RCC 7860 (cell line): ENCODE measurements at places on chromosomes 5 and 9.

- peak; percentile 75 for DNase-seq
Observed at GRCh38 chr5:89437450-89438435, 554.8 kb upstream of the MEF2C start.

DNA sequence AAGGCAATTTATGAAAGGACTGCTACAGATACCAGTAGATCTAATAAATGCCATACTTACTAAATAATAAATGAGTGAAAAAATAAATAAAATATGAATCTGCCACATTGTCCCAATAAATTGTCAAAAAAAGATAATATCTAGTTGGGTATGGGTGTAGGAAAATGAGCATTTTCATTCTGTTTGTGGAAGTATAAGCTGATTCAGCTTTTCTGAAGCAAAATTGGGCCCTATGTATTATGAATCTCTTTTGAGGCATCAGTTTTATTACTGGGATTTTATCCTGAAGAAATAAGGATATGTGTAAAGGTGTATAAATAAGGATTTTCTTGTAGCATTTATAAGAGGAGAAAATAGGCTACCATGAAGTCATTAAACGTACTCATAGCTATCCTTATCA lies 46.1 kb downstream of the CAVIN4 start:
- no peak for DNase-seq

- no peak for DNase-seq
Observed at GRCh38 chr5:158881091-158881880, 218.4 kb downstream of the EBF1 start.

DNA sequence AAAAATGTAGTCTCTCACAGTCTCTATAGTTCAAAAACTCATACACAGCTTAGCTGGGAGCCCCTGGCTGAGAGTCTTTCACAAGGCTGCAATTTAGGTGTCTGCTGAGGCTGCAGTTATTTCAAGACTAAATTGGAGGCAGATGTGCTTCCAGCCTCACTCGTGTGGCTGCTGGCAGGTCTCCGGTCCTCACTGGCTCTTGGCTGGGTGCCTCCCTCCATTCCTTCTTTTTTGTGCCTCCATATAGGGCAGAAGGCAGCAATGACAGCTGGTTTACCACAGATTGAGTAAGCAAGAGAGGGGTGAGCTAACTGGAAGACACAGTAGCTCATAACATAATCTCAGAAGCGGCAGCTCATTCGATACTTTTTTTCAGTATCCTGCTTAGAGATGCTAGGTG lies 2167.7 kb upstream of the WWC1 start:
- no peak for DNase-seq

GRCh38 chr9:698276-698675 lies 143.2 kb upstream of the DMRT1 start:
- peak; percentile 62 for DNase-seq

DNA sequence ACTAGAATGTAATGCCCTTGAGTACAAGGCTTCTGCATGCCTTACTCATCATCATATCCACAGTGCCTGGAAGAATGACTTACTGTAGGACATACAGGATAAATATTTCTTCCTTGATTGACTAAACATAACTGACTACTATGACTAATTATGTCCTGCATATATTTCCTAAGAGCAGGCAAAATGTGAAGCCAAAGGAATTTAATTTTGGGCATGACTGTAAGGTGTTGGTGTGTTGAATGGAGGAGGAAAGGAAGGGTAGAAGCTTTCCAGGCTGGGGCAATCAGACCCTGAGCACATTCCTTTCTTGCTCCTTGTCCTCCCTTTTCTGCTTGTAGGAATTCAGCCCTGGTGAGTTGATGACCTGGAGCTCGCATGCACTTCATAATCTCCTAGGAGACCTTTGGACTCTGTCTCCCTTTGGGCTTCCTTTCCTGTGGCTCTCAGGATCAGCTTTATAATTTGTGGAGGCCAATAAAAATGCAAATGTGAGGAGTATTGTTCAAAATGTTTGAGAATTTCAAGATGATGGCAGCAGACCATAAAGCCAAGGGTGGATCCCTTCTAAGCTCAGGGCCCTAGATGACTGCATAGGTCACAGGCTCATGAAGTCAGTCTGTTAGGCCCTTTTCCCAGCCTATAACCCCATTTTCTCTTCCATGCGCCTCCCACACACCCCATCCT lies 174.0 kb downstream of the HMHB1 start:
- DNase-seq: peak; percentile 78

- peak; percentile 57 for DNase-seq
Observed at GRCh38 chr5:54249210-54250028, 61.0 kb downstream of the ARL15 start.

- DNase-seq: no peak
Observed at GRCh38 chr5:174708476-174709207, 15.7 kb upstream of the MSX2 start.

GRCh38 chr5:74028406-74028805 lies 402.4 kb downstream of the ARHGEF28 start:
- DNase-seq: peak; percentile 61
